ENCODE measurements at places on chromosomes 6 and 20.

DNA sequence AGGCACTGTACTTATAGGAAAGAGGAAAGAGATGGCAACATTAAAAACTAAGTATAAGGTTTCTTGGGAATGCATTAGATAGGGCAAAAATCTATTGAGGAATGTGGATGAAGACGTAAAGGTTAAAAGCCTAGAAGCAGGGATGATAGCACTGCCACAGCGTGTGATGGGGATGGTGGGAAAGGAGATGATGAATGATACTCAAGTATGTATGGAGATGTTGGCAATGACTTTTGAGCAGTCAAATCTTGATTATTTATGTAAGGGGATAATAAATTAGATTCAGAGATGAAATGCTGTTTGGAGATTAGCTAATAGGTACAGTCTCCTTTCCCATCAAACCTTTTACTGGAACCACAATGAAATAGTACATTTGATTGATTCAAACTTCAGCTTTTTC is 432.8 kb downstream of the GRIK2 start:
- no peak for DNase-seq

- DNase-seq, result no peak
Measured at GRCh38 chr6:70706491-70707123, 38.9 kb downstream of the SMAP1 start.

GRCh38 chr20:1949347-1950100 is 44.3 kb downstream of the PDYN start:
- peak; percentile 76 for DNase-seq

DNA sequence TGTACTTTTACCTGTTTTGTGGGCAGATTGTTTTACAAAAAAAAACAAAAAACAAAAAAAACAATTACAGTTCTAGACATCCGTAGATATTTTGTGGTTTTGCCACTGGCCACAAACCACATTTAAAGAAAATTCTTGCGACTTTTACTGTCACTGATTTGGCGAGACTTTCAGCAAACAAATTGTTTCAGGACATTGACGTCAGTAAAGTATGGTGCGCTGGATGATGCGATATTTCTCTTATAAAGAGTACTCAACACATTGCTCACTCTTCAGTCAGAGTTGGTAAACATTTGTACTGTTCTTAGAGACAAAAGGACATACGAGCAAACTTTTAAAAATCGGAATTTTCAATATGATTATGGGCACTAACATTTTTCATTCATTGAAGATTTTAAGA is 229.8 kb downstream of the HAO1 start:
- DNase-seq, result no peak

GRCh38 chr6:63899550-63899949 is 263.9 kb downstream of the PHF3 start:
- no peak for DNase-seq

GRCh38 chr6:4776131-4776492 is at the start of gene CDYL:
Gene CDYL, plus strand, starts transcription at chr6:4776404. Its CDS starts 380 bp downstream, at chr6:4776784.
- DNase-seq, result peak; percentile 100

GRCh38 chr6:41498968-41499599 is 47.1 kb upstream of the FOXP4 start:
- DNase-seq, result no peak

- DNase-seq, result peak; percentile 80
Measured at GRCh38 chr6:40719671-40720374, 132.7 kb upstream of the LRFN2 start.

GRCh38 chr6:52942221-52942620 is 32.7 kb upstream of the GSTA3 start:
- no peak for DNase-seq

DNA sequence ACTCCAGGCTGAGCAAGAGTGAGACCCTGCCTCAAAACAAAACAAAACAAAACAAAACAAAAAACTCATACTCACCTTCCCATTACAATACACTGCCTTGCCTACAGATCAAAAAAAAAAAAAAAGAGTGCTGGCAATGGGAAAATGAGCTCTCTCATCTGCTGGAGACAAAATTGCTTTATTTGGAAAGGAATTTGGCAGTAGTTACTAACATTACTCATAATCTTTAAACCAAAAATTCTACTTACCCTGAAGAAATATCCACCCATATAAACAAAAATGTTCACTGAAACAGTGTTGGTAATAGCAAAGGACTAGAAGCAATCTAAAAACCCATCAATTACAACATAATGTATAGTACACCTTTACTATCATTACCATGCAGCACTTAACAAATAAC is 120.4 kb downstream of the RNGTT start:
- peak; percentile 80 for DNase-seq

DNA sequence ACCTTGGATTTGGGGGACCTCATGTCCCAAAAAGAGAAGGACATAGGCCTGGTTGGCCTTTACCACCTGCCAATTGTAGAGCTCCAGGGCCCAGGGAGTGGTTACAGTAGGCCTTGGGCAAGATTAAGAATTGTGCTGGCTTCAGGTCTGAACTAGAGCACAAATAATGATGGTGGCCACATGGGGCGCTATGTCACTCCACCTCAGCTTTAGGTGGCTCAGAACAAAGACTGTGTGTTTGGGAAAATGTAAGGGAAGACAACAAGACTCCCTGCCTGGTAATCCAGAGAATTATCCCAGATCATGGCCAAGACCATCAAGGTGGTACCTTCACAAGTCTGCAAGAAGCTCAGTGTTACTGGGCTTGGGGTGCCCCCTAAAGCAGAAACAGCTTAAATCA is 224.9 kb upstream of the OPRM1 start:
- DNase-seq, result no peak

DNA sequence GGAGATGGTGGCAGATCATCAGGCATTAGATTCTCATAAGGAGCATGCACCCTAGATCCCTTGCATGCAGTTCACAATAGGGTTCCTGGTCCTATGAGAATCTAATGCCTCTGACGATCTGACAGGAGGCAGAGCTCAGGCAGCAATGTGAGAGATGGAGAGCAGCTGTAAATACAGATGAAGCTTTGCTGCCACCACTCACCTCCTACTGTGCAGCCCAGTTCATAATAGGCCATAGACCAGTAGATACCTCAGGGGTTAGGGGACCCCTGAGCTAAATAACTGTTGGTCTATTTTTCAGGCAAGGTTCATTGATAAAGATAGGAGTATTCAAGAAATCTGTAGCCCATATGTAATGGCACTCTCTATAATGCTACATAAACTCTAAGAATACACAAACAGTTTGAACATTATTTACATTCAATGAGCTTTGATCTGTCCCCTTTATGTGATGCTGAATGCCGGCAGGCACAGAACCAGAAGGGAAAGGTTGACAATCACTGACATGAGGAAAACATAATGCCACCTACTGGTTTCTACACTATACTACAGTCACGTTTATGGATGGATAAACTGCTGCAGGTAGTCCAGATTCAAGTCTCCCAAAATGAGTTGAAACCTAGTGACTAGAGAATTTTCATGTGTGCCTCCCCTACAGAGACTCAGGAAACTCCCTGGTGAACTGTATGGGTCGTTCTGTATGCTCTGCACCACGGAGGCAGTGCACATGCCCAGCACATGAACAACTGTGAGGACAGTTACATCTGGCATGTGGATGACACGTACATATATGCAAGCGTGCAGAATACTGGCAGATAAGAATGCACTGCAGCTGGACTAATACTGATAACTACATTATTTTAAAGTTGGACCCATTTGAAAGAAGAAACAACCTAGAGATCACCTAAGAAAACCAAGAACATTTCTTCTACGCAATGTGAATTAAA is 72.0 kb downstream of the DST start:
- DNase-seq, result no peak

DNA sequence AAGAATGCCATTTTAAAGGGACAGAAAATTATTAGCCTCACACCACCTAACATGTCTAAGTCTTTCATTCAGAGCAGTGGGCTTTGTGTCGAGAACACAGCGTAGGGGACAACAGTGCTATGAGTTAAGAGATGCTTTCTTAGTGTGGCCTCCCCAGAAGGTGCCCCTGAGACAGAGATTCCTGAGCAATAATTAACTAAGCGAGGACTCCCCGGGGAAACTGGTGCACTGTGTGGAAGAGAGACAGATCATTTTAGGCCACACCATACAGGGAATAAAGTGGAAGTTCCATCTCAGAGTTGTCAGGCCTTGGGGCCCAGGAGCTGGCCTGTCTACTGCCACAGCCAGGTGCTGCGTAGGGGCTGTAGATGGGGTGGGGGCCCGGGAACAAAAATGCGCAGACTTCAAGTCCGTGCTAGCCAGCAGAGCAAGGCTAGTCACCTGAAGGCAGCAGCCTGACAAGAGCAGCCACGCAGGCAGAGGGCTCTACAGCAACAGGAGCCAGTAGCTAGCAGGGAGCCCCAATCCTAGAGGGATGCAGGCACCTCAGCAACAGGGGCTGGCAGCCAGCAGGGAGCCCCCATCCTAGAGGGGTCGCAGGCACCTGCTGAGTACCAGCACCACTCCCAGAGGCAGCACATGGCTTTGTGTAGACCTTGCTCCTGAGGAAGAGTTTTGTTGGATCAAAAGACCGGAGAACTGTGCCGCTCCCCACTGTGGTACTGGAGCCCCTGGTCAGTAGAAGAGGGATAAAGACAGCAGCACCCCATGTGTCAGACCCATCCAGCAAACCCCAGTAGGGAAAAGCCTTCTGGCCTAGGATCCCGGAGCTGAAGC is 63.0 kb upstream of the NXT1 start:
- DNase-seq, result peak; percentile 71

DNA sequence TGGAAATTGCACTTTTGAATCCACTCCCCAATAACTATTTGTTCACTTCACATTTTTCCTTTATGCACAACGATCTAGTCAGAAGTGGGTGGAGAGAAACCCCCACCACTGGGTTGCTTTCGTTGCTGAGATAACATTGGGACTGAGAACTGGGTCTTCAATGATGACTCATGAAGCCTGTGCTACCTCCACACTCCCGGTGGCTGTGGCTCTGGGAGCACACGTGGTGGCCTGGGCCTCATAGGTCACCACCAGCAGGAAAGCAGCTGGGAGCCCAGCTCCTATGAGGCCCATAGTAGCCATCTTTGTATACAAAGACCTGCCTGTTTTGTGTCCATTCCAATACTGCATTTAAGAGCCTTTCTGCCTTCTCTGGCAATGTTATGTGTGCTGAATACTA is 178.0 kb upstream of the SASH1 start:
- no peak for DNase-seq

- no peak for DNase-seq
Measured at GRCh38 chr6:170347091-170347490, 40.5 kb downstream of the FAM120B start.

- DNase-seq, result no peak
Measured at GRCh38 chr6:77425216-77425615, 38.1 kb downstream of the HTR1B start.

- DNase-seq, result no peak
Measured at GRCh38 chr6:55636406-55637102, 57.6 kb upstream of the HMGCLL1 start.

- peak; percentile 66 for DNase-seq
Measured at GRCh38 chr6:118812970-118813369, 81.0 kb upstream of the ASF1A start.

GRCh38 chr20:43776691-43777090 is 49.9 kb upstream of the GTSF1L start:
- DNase-seq, result no peak

GRCh38 chr6:112485827-112486212 is 138.7 kb downstream of the RFPL4B start:
- DNase-seq, result peak; percentile 47

GRCh38 chr6:39669207-39669972 is 55.8 kb downstream of the KIF6 start:
- no peak for DNase-seq

GRCh38 chr6:28922821-28923317 is 916 bp downstream of the TRIM27 start:
- peak; percentile 65 for DNase-seq

DNA sequence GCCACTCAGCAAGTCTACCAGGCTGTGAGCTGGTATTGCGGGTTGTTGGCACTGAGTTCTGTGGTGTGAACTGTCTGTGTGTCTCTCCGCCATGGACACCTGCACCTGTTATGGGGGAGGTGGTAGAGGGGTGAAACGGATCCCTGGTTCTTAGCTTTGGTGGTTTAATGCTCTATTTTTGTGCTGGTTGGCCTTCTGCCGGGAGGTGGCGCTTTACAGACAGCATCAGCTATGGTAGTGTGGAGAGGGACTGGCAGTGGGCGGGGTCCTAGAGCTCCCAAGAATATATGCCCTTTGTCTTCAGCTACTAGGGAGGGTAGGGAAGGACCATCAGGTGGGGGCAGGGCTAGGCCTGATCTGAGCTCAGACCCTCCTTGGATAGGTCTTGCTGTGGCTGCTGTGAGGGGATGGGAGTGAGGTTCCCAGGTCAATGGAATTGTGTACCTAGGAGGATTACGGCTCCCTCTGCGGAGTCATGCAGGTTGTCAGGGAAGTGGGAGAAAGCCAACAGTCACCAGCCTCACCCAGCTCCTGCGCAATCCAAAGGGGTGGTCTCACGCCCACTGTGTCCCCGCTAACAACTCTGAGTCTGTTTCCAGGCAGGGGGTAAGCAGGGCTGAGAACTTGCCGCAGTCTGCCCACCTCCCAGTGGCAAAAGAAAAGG is 154.3 kb downstream of the CCDC170 start:
- no peak for DNase-seq

DNA sequence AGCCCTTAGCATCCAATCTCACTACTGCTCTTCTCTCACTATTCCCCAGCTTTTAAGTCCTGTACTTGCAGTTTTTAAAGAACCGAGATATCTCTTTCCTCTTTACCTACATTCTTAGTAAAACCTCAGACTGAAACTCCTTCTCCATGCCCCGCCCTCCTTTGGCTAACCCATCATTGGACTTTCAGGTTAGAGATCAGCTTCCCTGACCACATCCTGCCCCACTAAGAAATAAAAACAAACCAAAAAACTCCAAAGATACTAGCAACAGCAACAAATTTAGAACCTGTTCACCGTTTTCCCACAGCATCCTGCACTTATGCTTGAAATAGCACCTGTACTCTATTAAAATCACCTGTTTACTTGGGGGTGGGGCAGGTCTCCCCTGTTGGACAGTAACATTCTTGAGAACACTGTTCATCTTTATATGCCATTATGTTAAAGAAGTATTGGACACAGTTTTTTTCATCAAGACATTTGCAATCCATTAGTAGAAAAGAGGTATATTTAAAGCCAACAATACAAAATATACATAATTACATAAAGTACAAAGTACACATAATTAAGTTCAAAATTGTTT is 16.3 kb upstream of the SMAP1 start:
- no peak for DNase-seq

GRCh38 chr20:62824476-62825332 is 7.9 kb downstream of the COL9A3 start:
- peak; percentile 94 for DNase-seq

DNA sequence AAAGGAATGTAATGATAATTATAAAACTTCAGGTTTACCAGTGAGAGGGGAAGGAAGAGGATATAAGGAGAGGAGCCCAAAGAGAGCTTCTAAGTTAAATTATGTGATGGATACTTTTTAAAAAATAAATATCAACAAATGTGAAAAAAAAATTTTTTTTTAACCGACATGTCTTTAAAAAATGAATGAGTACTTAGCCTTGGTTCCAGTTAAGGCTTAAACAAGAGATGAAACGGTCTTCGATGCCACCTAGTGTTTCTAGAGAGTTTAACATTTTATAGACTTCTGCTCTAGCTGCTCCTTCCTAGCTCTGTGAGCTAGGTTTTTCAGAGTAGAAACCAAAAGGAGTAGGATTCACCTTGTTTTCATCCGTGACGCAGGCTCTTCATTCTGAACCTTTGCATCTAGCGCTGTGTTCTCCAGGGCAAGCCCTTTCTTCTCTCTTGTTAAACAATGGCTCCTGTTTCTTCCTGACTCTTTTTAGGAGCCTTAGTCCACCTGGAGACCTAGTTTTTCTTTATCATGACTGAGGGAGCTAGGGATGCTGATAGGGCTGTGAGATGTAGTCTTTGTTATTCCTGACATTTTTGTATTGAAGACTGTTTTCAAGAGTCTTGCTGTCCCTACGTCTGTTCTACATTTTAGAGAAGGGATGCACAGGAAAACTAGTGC is 42.4 kb upstream of the GNRH2 start:
- DNase-seq, result peak; percentile 80
